ENCODE measurements at places on chromosomes 13 and 19.

- peak; percentile 85 for DNase-seq
Observed at GRCh38 chr13:77136902-77137420, 110.0 kb upstream of the FBXL3 start.

GRCh38 chr19:27844261-27844660 is 1368.7 kb downstream of the UQCRFS1 start:
- DNase-seq: no peak

DNA sequence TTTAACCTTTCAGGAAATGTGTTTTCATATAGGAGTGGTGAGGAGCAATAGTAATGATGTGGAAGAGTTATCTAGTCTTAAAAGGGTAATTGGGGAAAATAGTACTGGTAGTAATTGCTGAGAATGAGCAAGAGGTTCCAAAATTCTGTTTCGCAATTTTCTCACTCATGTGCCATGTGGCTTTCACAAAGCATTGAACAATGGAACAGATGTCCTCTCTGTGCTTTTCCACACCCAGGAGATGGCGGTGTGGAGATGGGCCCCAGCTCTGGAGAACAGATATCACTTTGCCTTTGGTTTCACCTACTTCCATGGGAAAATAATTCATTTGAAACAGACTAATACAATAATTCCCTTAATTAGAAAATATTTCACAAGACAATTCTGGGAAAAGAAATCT is 170.0 kb upstream of the SLC10A2 start:
- peak; percentile 1 for DNase-seq

GRCh38 chr19:52664461-52664860 is 26.3 kb upstream of the ZNF83 start:
- no peak for DNase-seq

DNA sequence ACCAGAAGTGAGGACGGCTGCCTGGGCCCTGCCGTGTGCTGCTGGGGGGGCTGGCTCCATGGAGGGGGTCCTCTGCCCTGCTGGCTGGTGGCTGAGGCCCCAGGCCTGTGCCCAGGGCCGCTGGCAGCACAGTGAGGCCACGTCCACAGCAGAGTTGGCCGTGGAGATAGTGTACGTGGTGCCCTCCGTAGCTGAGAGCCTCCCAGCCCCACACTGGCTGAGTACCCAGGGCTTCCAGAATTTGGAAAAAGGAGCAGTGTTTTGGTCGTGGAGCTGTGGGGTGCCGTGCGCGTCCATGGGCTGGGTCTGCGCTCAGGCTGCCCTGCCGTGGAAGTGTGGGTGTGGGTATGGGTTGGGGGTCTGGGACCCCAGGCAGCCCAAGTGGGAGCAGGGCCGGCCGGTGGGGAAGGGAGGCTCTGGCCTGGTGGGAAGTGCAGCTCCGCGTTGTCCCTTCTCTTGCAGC is 5.9 kb downstream of the PTBP1 start:
- DNase-seq: no peak

DNA sequence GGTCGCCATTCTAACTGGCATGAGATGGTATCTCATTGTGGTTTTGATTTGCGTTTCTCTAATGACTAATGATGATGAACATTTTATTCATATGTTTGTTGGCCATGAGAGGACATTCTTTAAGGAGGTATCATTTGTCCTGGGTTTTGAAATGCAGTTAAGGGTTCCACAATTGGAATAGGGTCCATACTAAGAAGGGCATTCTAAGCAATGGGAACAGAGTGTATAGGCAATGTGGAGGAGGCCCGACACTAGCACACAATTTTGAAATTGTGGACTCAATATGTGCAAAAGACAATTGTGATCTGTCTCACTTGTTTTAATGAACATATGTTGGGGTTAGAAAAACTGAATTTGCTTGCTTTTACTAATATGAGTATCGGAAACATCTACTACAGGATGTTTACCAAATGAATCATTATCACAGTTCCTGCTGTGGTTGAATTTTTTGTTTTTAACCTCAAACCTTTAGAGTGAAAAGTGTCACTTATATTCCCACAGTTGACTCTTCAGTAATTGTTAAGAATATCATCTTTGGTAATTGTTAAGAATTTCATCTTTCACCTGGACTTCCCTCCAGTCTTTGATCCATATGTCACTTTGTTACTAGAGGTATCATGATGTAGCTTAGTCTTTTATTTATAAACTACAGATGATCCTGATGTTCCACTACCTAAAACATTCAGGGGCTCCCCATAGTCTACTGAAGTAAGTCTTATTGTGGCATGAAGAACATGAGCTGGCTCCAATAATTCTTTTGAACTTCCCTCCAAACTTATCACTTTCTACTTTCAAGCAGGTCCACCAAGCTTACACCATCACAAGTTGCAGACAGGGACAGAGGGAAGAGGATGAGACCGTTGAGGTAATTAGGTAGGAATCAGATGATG is 109.7 kb upstream of the KLF12 start:
- DNase-seq: peak; percentile 93

DNA sequence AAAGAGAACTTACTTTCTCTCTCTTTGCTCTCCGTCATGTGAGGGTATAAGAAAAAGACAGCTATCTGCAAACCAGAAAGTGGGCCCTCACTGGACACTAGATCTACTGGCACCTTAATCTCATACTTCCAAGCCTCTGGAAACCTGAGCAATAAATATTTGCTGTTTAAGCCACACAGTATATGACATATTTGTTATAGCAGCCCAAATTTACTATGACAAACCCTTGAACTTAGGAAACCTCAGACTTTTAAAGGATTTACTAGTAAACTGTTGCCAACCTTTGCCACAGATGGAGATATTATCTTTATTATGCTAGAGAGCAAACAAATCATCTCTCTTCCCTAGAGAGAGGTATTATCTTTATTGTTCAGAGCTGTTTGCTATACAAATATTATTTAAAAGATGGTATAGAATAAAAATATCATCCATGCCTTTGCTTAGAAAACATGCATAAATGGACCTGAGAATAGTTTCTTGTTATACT is 1446.1 kb downstream of the SLITRK1 start:
- no peak for DNase-seq

DNA sequence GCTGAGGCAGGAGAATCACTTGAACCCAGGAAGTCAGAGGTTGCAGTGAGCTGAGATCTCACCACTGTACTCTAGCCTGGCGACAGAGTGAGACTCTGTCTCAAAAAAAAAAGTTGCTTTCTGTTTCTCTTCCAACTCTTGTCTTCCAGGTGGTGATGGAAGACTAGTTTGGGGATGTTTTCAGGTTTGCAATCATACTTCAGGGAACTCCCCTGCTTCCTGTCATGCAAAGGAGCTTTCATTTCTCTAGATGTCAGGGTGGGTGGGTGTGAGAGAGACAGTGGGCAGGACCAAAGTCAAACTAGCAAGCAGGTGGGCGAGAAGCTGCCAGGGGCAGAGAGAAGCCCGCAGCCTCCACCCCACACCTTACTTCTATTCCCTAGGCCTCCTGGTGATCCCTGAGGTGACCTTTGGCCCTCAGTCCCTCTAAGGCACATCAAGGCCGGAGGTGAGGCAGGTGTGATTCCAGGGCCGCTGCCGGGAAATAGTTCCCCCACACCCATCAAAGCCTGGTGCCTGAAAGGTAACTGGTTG is 25.7 kb downstream of the CCNE1 start:
- no peak for DNase-seq

GRCh38 chr13:40483601-40484000 is 182.8 kb downstream of the FOXO1 start:
- no peak for DNase-seq

DNA sequence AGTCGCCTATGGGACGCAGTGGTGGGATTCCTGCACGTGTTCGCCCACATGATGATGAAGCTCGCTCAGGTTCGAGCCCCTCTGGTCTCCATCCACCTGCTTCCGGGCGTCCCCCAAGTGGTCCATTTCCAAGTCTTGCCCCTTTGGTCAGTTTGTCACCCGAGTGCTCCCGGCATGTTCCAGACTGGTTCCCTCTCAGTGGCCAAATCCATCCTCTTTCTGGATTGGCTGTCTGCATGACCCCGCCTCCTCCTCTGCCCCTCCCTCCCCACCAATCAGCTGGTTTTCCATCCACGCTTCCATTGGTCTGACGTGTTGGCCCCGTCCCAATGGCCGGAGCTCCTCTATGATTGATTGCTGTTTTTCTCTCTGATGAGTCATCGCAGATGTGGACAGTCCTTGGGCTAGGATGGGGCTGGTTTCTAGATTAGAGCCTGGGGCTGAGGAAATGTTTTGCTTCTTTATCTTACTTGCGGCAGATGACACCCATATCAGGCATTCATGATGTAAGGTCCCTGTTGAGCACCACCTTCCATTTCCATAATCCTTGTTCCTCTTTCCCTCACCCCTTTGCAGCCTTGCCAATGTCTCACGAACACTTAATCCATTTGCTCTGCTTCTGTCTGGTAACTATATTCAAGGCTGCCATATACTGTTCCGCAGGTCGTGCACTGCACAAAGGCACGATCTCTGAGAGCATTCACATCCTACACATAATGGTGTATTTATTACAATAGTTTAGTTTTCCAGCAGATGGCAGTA is 73.8 kb downstream of the MAP4K1 start:
- peak; percentile 95 for DNase-seq

DNA sequence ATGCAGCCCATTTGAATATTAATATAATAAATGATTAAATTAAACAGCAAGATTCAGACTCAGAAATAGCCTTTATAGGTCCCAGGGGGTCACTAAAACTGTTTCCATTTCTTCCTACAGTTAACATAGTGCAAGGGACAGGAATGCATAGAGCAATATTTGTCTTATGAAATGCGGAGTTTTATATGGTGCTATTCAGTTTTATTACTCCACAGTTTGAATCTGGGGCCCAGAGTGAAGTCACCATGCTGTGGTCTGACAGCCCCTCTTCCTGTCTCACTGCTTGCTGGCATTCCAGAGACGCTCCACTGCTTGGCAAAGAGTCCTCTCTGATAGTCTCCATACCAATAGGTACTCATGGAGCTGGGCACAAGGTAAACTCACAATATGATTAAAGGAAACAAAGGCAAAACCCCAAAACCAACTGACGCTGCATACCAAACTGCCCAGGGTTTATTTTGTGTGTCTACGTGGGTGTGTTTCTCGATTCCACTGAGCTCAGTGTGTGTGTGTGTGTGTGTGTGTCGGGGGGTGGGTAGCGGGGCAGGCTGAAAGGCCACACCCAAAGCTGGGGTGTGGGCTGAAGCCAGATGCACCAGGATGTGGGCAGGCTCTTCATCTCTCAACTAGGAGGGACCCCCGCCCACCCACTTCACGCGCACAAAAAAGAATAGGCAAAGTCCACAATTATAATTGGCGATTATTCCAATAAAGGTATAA is 277.9 kb downstream of the TSHZ3 start:
- DNase-seq: peak; percentile 7

- no peak for DNase-seq
Observed at GRCh38 chr13:27925220-27925991, 5.6 kb downstream of the PDX1 start.

DNA sequence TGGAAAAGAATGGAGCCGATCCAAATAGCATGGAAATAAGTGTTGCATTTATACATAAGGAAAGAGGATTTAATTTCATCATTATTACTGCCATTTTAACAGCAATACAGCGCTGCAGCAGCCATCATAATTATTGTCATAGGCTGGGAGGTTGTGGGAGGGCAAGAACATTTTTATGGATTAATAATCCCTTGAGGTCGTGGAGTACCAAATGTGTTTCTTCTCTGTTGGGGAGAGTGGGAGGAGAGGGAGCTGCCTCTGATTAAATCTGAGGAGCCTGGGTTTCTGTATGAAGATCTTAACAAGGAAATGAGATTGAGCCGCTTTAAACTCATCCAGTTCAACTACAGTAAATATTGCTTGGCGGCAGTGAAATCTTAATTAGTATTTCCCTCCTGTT is 805.9 kb downstream of the PCDH17 start:
- no peak for DNase-seq

DNA sequence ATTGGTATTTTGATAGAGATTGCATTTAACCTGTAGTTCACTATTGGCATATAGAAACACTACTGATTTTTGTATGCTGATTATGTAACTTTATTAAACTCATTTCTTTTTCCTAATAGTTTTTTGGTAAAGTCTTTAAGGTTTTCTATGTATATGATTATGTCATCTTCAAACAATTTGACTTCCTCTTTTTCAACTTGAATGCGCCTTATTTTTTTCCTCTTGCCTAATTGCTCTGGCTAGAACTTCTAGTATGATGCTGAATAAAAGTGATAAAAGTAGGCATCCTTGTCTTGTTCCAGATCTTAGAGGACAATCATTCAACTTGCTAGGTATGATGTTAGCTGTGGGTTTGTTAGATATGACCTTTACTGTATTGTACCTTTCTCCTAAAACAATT is 1034.9 kb downstream of the PCDH9 start:
- DNase-seq: no peak

DNA sequence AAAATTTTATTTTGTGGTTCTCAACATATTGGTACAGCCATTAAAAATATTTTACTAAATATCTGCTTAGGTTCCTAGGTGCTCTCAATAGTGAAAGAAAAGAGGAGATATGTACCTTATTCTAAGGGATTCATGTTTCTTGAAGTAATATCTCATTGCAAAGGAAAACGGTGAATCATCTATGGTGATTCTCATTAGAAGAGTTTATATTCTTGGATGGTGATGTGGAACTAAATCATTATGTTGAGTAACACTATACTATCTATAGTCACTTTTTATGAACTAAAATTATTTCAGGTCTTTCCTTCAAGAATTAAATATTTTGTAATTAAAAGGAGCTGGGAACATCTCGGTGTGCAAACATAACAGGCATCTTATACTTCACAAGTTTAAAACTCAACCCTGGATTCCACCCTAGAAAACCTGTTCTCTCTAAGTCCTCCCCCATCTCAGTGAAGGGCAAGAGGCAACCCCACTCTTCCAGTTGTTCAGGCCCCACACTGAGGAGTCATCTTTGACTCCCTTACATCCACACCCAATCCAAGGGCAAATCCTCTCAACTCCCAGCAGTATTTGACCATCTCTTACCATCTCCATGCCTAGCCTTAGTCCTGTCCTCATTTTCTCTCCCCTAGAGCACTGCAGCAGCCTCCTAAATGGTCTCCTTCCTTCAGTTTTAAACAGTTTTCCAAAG is 140.1 kb downstream of the RGCC start:
- DNase-seq: peak; percentile 38

DNA sequence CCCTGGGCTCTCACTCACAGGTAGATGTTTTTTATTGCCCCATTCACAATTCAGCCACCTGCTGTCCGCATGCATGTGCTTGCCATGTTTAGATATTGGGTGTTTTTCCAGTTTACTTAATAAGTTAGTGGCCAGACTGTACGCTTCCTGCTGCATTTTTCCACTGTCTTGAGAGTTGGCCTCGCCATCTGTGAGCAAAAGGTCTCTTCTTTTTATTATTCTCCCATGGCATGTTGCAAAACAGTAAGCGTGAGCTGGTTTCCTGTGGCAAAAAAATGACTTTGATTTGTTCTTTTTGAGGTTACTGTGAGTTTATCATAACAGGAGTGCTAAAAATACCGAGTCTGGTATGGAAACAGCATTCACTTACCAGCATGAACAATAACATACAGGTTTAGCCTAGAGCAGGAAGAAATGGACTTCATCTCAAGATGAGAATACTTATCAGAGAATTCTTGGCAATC is 46.0 kb downstream of the SAE1 start:
- DNase-seq: peak; percentile 97

Data from EH (cell line).